Thoracic aorta (tissue), 2 donors: ENCODE measurements at places on chromosomes 13 and 19. TPM values are rescaled to one million over a fixed set of nuclear protein-coding genes. Genes with fewer than 3 reads are reported as not detected.

BRSK1 gene
- 10.8 TPM for total RNA-seq

DNA sequence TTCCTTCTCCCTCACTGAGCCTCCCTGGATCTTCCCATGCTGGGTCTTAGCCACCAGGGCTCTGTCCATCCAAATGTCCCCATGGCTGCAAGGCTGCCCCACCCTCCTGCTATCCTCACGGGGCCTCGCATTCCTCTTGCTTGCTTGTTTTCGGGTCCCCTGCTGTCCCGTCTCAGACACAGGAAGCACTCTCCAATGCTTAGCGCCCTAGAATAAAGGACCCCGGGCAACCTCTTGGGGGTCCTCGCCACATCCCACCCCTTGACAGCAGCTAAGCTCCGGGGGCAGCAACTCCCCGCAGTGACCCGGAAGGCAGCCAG is 23.7 kb downstream of the SH3GL1 start:
- no peaks in the 10 kb centered on the region for H3K36me3 ChIP-seq
- H3K27me3 ChIP-seq = no peaks in the 10 kb centered on the region
- H3K4me1 ChIP-seq = peaks cover 50% of the 10 kb centered on the region
- peak overlapping the region; percentile 96 for H3K27ac ChIP-seq

- H3K27ac ChIP-seq = no peak overlapping the region
- no peaks in the 10 kb centered on the region for H3K36me3 ChIP-seq
- H3K4me3 ChIP-seq = no peak overlapping the region
- DNase-seq = no peak
- no peaks in the 10 kb centered on the region for H3K27me3 ChIP-seq
- peaks cover 7% of the 10 kb centered on the region for H3K4me1 ChIP-seq
Measured at GRCh38 chr13:40679480-40679985, 13.1 kb upstream of the FOXO1 start.

GRCh38 chr19:7177926-7178325 is 108.4 kb downstream of the ZNF557 start:
- H3K4me1 ChIP-seq = peaks cover 22% of the 10 kb centered on the region
- no peak overlapping the region for H3K4me3 ChIP-seq
- no peak overlapping the region for H3K27ac ChIP-seq
- DNase-seq = no peak
- peaks cover 15% of the 10 kb centered on the region for H3K36me3 ChIP-seq

- no peak overlapping the region for H3K27ac ChIP-seq
- no peak overlapping the region for H3K4me3 ChIP-seq
- no peaks in the 10 kb centered on the region for H3K36me3 ChIP-seq
- no peaks in the 10 kb centered on the region for H3K27me3 ChIP-seq
- H3K4me1 ChIP-seq = peaks cover 17% of the 10 kb centered on the region
Measured at GRCh38 chr13:50993934-50994333, 84.3 kb downstream of the RNASEH2B start.

- no peaks in the 10 kb centered on the region for H3K36me3 ChIP-seq
- H3K27ac ChIP-seq = no peak overlapping the region
- H3K27me3 ChIP-seq = no peaks in the 10 kb centered on the region
- no peak for DNase-seq
- H3K4me3 ChIP-seq = no peak overlapping the region
Measured at GRCh38 chr13:114110091-114110829, 22.2 kb downstream of the RASA3 start.

GRCh38 chr19:55712804-55713631 is 25.2 kb downstream of the NLRP9 start:
- no peak overlapping the region for H3K27ac ChIP-seq
- no peaks in the 10 kb centered on the region for H3K4me1 ChIP-seq
- no peaks in the 10 kb centered on the region for H3K36me3 ChIP-seq
- no peak for DNase-seq
- H3K4me3 ChIP-seq = no peak overlapping the region

MAST3 gene
- total RNA-seq = 18.7 TPM

GRCh38 chr13:93248627-93249047 is 22.0 kb downstream of the GPC6 start:
- H3K4me1 ChIP-seq = peaks cover 9% of the 10 kb centered on the region
- DNase-seq = no peak
- H3K36me3 ChIP-seq = no peaks in the 10 kb centered on the region
- H3K27me3 ChIP-seq = no peaks in the 10 kb centered on the region
- H3K4me3 ChIP-seq = peak overlapping the region; percentile 30
- peak overlapping the region; percentile 8 for H3K27ac ChIP-seq

GRCh38 chr13:43389573-43389972 is 366.2 kb downstream of the DNAJC15 start:
- H3K4me3 ChIP-seq = no peak overlapping the region
- no peaks in the 10 kb centered on the region for H3K36me3 ChIP-seq
- no peak overlapping the region for H3K27ac ChIP-seq
